ENCODE measurements at places on chromosomes 12 and 14. TPM values are rescaled to one million over a fixed set of nuclear protein-coding genes. Genes with fewer than 3 reads are reported as not detected.
A peak's percentile ranks its signal among the peaks of the same experiment; 100 is the strongest.

GRCh38 chr12:122544537-122544936 is 17.5 kb downstream of the KNTC1 start:
- no peak for DNase-seq

SERPINA3 gene
- total RNA-seq = 43.9 TPM

DNA sequence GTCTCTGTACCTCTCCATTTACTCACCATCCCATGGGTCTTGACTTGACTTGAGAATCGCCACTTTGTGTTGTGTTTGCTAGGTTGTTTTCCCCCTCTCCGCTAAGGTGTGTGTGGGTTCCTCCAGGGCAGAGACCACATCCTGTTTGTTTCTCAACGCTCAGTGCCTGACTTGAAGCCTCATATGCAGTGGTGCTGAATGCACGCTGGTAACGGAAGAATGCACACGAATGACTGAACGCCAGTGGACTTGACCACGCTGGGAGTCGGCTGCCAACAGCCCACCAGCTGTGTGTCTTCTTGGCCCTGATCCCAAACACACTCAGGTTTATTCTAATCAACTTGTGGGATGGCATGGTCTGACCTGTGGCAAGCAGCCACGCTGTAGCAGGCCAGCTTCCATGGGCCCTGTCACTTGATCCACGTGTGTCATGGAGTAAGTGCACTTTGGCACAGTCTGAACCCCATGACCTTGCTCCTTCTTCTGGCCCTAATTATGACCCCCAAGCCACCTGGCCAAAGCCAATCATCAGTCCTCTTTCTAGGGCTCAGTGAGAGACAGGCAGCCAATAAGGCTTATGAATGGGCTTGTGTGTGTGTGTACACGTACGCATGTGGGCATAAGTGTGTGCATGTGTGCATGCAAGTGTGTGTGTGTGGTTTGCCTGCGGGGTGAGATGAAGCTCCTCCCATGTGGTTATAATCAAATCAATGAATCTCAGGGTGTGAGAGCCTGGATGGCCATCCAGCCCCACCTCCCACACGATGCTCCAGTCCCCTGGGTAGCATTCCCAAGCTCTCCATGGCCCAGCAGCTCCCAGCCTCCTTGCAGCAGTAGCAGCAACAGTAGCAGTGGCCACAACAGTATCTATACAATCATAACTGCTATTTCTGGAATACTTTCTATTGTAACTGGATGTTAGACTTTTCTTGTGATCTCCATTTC is 6.4 kb upstream of the TC2N start:
- DNase-seq = no peak

DNA sequence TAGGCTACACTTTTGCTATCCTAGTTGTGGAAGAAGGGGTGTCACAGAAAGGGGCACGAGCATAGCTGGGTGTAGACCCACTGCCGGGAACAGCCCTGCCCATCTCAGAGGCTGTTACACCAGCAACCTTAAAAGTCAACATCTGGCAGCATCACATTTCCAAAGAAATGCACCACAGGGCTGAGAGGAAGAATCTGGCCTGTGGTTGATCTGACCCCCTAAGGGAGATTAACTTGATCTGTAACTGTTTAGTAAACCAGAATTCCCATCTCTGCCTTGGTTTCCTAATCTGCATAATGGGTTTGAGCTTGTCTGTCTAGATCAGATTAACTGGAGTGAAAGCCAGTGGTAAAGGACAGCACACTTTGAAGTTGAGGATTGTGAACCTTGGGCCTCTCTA is 1.3 kb downstream of the LRP1-AS start:
- DNase-seq = no peak

PLEKHH1 gene
- 110 TPM for total RNA-seq

- DNase-seq = peak; percentile 90
Observed at GRCh38 chr12:4269279-4269991, 4.1 kb upstream of the CCND2 start.

DNA sequence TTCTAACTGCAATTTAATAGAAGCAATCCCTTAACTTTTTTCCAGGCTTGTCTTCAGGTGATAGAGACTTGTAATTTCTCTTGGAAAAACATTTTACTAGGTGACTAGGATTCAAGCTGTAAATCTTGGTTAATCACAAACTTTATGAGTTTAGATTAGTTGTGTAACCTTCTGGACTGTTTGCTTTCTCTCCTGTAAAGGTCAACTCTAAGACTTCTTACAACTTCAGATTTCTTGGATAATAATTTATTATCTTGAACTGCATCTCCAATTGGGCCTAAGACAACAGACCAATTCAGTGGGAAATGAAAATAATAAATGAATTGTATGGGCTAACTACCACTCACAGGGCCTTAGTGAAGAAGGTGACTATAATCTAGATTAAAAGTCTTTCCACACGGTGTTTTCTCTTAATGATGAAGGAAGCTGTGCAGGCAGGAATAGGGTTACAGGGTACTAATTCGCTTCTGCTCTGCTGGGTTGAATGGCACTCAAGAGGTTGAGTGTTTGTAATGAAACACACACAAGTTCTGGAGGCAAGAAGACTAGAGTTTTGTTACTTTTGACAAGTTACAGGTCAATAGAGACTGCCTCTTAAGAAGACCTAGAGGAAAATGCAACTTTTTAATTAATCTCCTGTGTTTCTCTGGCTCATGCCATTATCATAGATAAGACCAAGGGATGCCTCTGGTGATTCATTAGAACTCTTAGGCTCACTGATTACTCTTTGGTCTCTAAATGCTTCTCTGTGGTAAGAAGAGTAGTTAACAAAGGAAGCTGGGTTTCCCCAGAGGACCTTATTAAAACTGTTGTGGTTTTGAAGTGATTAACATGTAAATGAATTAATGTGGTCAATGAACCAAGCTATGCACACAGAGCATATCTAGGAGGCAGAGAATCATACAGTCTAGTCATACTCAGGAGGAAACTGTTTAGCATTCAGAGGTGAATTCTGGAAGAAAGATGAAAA is 30.0 kb upstream of the OR4E1 start:
- DNase-seq = no peak

VRTN gene
- 0.09 TPM for total RNA-seq

DNA sequence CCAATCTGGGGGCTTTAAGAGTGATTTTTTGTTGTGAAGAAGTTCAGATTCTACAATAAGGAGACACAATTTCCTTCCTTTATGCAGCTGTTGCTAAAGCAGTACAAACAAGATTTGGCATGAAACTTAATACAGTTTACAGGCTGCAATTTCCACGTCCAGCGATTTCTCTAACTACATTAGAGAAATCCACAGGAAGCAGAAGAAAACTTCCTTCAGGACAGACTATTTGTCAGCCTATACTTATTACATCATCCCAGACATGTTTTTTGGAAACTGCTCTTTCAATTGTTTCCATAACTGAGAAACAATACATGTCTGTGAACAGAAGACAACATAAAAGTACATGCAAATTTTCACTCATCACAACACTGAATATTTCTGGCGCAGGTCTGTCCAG is 204.3 kb downstream of the TTC7B start:
- DNase-seq = no peak

DNA sequence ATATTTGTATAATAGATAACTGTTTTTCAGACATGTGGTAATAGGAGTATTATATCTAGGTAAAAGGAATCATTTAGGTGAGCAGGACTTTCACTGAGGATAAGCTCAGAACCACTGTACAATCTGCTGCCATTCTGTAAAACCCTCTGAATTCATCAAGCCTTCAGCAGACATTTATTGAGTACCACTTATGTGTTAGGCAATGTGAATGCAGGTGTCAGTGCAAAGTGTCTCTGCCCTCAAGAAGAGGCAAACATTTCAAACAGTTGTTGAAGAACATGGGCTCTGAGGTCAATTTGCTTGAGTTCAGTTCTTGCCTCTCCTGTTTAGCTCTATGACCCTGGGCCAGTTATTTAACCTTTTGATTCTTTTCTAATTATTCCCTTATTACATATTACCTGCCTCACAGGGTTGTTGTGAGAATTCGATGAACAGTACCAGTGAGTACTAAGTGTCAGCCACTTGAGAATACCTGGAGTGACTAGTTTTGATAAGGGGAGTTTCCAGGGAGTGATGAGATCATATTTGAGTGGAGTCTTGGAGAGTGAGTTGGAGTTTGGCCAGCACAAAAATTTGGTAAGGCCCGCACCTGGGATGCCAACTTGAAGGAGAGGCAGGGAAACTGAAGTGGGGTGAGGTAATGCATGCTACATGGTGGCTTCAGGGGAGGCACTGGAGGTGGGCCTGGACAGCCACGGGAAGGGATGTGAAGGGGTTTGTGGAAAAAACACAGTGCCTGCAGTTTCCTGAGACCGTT is 33.7 kb downstream of the RASSF8 start:
- no peak for DNase-seq

NEDD1 gene
- 17.5 TPM for total RNA-seq

GRCh38 chr12:67280088-67280487 is 10.9 kb downstream of the CAND1 start:
- no peak for DNase-seq

DNA sequence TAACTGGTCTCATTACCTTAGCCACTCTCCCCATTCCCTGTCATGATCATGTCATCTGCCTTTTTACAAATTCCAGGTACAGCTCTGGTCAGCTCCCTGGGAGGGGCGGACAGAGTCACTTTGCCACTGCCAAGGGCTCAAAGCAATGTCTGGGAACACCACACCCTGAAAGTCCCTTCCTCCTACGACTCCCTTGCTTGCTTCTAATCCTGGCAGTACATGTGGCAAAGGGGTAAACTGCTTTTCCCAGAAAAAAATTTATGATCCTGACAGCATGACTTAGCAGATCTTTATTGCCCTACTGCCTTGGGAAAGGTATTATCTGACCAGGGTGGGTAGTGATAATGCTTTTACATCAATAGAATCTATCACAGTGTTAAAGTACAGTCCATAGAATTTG is 376.0 kb upstream of the PDE3A start:
- DNase-seq = peak; percentile 27

DNA sequence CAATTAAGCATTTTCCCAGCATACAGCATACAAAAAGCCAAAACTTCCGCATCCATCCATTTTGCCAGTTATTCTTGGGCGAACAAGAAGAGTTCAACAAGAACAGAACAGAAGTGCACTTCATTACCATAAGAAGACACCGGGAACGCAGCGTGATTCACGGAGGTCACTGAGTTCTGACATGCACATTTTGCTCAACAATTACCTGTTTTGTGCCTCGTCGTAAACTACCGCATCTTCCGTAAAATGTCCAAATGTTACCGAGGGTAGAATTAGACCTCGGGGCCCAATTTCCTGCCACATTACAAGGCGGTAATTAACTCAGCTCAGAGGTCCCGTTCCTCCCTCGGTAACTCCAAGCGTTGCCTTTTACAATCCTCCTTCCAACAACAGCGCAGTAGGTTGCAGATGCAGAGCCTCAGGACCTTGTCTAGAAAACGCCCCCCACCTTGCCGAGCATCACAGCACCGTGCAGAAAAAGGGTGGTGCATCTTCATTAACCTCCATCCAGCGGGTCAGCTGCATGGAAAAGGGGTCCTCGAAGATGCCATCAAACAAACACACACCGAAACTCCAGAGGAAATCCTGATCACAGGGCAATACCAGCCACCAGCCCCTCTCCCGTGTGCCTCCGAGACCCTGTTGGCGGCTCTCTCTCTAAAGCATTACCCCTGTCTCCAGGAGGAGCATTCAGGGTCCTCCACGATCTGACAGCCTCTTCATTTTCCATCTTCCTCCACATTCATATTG is 125.2 kb downstream of the BCL11B start:
- no peak for DNase-seq

- no peak for DNase-seq
Observed at GRCh38 chr14:86613126-86613525, 1083.2 kb downstream of the FLRT2 start.
